ENCODE measurements at places on chromosomes 7 and 10.

DNA sequence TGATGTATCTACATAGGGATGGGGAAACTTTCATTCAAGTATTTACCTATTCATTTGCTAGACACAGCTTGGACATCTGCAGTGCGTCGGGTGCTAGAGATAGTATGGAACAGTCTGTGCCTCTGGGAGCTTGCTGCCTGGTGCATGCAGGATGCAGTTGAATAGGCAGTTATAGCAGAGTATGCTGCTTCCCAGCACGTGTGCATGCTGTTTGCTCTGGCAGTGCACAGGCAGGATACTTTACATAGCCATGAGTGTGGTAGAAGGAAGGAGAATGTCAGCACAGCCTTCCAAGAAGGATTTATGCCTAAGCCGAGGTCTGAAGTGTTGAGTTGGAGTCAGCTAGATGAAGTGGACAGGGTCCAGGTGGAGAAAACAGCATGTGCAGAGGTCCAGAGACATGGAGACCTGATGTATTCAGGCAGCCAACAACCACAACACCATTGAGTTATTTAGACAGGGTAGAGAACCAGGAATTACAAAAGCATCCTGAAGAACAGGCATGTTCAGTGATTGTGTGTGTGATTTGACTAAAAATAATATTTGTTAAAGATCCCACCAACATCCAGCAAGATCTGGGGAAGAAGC is 8.1 kb downstream of the MAP3K8 start:
- DNase-seq = no peak

DNA sequence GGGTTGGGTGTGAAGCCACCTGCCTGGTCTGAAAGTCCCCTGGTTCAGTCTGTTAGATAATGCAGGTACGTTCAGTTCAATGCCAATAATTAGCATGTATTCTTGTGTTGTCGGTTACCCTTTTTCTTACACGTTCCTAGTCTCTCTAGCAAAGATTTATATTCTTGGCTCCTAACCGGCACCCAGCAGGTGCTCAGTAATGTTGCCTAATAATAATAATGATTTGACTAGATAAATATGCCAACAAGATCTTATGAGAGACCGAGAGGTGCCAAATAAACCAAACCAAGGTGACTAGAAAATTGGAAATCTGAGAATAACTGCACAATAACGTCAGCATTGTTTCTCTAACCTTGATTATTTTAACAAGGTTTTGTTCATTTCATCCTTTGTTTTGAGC is 1.1 kb upstream of the SMIM30 start:
- DNase-seq = no peak

DNA sequence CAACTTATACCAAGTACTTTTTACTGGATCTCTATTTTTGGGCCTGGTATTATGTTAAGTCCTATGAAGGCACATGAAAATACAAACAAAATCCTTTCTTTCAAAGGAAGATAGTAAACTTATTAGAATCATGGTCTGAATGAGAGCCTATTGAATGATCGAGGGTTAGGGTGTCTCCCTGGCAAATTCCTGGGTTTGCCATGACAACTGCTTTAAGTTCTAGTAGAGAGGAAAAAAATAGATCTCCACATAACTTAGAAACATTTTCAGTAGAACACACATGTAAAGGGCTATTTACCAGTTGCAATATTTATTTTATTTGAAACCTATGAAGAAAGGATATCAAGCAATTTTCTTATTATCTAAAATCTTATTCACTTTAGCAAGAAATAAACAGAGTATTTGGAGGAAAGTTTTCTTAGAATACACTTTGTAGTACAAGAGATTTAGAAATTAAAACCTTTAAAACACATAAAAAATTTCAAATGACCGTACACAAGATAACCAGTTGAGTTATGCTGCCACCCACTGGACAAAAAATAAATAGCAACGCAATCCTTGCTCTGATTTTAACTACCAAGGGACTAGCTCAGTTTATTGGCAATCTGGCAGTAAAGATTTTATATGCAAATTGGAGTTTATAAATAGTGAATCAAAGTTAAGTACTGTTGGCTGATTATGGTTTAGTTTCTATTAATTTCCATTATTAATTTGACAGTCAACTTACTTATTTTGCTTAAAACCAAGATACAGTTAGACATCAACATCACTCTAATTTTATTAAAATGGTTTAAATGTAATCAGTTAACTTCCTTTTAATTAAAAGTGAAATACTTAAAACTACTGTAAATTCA is 33.9 kb downstream of the CACUL1 start:
- peak; percentile 38 for DNase-seq

DNA sequence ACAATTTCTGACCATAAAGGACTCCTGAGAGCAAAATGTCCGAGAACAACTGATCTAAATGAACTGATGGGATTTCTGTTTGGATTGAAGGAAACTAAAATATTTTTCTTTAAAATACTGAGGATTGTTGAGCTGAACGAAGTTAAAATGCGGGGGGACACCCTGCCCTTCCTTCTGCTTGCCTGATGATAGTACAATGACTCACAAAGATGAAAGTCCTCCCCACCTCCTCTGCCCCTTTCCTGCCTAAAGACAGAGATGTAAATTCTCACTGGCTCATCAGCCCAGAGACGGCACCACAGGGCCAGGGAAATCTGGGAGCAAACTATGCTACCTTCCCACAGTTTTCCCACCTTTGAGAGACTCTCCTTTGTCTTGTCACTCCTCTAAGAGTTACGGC is 180.6 kb downstream of the PHTF2 start:
- DNase-seq = no peak

DNA sequence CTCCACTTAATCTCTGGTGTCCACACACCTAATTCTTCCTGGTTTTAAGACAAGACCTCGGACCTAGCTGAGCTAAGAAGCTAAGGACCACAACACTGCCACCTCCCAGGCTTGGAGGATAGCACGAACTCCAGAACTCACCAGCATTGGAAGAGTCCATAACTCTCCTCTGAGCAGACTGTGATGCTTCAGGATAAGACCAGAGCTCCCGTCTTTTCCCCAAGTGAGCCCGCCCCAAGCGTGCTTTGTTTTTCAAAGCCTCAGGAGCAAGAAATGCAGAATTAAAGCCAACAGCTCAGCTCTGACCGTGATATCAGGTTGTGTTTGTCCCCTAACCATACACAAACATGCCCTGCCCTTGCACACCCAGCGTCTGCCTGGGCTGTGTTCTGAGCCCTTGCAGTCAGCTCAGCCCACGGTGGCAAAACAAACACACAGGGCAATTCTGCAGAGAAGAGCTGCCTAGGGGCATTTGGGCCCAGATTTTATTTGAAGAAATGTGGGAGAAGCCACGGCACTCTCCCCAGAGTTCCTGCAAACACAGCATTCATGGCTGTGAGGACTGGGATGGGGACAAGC is 145.4 kb downstream of the WDR11 start:
- no peak for DNase-seq

DNA sequence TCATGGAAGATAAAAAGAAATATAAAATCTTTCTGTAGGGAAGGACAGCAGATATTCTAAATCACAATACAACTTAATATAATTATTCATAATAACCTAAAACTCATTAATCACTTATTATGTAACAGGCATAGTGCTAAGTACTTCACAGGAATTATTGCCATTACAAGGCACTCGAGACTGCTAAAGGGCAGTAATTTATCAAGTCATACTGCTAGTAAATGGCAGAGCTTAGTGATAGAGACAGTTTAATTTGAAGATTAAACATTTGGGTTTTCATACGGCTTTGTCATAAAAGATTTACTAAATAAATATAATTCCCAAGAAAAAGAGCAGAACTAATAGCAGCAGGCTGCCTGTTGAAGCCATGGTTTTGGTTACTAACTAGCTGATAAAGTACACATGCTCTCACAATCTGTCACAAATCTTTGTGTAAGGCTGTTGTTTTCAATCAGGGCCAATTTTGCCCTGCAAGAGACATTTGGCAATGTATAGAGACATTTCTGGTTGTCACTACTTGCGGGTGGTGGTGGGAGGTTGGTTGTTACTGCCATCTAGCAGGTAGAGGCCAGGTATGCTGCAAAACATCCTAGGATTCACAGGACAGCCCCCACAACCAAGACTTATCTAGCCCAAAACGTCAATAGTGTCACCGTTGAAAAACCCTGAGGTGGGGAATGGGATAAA is 233.3 kb upstream of the CACNA2D1 start:
- DNase-seq = no peak

All from T follicular helper cell (primary cell).